ENCODE measurements at places on chromosomes 7 and 10. TPM values are rescaled to one million over a fixed set of nuclear protein-coding genes. Genes with fewer than 3 reads are reported as not detected.

The CEP55 gene
- under 0.01 TPM for total RNA-seq

GRCh38 chr10:110408203-110408871, 89.4 kb upstream of the DUSP5 start:
- no peaks in the 10 kb centered on the region for H3K27me3 ChIP-seq
- DNase-seq = no peak
- peaks cover 9% of the 10 kb centered on the region for H3K4me1 ChIP-seq
- no peak overlapping the region for H3K4me3 ChIP-seq

GRCh38 chr7:119522263-119522662, 750.7 kb upstream of the KCND2 start:
- no peaks in the 10 kb centered on the region for H3K27me3 ChIP-seq
- H3K4me3 ChIP-seq = no peak overlapping the region
- H3K36me3 ChIP-seq = no peaks in the 10 kb centered on the region
- DNase-seq = no peak
- no peak overlapping the region for H3K27ac ChIP-seq
- H3K4me1 ChIP-seq = no peaks in the 10 kb centered on the region

GRCh38 chr7:50853311-50853710, 70.6 kb upstream of the GRB10 start:
- H3K36me3 ChIP-seq = no peaks in the 10 kb centered on the region

DNA sequence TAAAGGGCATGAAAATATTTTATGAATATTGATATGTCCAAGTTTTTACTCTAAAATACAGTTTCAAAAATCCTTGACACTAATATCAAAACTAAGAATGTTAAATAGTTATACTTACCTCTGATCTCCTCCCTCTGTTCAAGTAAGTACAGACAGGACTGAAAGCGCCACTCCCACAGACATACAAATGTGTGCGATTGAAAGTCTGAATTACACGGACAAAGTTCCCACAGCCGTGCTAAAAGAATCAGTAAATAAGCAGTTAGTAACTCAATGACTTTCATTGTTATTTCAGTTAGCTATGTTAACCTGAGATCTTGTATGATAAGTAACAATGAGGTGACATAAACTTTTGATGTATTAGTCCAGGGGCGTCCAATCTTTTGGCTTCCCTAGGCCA, 100.7 kb downstream of the SEMA3C start:
- no peak overlapping the region for H3K4me3 ChIP-seq
- H3K27ac ChIP-seq = no peak overlapping the region

DNA sequence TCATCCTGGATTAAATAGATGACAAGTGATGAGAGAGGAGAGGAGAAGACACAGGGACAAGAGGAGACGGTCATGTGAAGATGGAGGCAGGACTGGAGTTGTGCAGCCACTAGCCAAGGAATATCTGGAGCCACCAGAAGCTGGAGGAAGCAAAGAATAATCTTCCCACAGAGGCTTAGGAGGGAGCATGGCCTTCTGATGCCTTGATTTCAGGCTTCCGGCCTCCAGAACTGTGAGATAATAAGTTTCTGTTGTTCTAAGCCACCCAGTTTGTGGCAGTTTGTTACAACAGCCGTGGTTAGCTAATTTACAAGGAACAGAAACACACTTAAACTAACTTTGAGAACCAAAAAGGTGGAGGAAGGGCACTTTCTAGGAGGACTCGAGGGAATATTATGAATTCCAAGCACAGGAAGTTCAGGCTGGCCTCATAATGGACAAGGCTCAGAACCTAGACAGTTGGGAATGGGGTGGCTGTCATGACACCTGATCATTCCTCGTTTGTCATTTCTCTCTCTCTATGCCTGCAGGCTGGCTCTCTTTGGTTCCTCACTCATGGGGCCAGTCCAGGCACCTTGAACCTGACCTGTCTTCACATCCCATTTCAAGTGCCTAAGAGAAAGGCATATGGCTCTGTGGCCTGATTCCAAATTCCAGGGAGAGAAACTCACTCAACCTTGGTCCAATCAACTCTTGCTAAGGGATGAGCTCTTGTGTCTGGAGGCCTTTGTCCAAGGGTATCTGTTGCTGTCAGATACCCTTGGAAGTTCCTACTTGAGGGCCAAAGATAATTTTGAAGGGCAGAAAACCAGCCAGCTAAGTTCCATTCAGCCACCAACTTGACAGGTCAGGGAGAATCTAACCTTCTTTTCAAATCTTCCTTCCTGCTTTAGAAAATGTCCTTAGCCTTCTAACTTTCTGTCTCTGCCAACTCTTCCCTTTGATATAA, 33.5 kb upstream of the PDZD8 start:
- no peak overlapping the region for H3K4me3 ChIP-seq
- no peaks in the 10 kb centered on the region for H3K27me3 ChIP-seq
- H3K36me3 ChIP-seq = no peaks in the 10 kb centered on the region

DNA sequence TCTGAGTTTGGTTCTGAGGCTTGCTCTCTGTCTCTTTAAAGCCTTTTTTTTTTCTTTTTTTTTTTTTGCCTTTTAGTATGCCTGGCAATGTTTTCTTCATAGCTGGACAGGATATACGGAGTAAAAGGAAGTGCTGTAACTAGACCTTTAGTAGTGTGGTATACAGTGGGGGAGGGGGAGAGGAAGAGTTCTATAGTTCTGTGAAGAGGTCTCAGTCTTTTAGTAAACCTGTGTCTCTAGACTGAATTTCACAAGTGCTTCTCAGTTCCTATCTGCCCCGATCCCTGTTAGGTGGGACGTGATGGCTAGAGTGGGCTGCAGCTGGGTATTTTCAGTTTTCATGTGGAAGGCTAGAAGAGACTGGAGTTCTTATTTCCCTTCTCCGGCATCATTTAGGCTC, 3.1 kb upstream of the ABCC2 start:
- DNase-seq = no peak
- no peaks in the 10 kb centered on the region for H3K27me3 ChIP-seq
- H3K4me3 ChIP-seq = no peak overlapping the region

DNA sequence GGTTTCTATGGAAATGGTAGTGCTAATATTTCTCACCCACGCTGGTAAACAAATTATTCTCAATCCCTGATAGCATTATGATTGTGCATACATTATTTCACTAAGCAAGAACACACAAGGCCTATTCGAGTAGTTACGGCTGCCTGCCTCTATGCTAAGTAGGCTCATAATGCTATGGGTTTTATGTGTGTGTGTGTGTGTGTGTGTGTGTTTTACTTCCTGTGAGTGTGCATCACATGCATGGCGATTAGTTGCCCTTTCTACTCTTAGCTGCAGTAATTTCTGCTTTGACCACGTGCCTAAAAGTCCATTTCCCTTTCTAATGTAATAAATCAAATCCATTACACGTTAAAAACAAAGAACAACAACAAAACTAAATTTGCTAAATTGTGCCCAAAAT, 117.0 kb downstream of the CHCHD3 start:
- H3K36me3 ChIP-seq = no peaks in the 10 kb centered on the region
- H3K27me3 ChIP-seq = no peaks in the 10 kb centered on the region
- no peak overlapping the region for H3K4me3 ChIP-seq
- H3K4me1 ChIP-seq = no peaks in the 10 kb centered on the region

GRCh38 chr10:110163192-110163773, 44.1 kb upstream of the MXI1 start:
- peaks cover 2% of the 10 kb centered on the region for H3K27me3 ChIP-seq
- no peak overlapping the region for H3K27ac ChIP-seq
- DNase-seq = no peak

- no peak overlapping the region for H3K27ac ChIP-seq
- H3K36me3 ChIP-seq = no peaks in the 10 kb centered on the region
- DNase-seq = no peak
- H3K4me3 ChIP-seq = no peak overlapping the region
- no peaks in the 10 kb centered on the region for H3K4me1 ChIP-seq
Measured at GRCh38 chr7:135088566-135088965, 59.3 kb upstream of the TMEM140 start.

DNA sequence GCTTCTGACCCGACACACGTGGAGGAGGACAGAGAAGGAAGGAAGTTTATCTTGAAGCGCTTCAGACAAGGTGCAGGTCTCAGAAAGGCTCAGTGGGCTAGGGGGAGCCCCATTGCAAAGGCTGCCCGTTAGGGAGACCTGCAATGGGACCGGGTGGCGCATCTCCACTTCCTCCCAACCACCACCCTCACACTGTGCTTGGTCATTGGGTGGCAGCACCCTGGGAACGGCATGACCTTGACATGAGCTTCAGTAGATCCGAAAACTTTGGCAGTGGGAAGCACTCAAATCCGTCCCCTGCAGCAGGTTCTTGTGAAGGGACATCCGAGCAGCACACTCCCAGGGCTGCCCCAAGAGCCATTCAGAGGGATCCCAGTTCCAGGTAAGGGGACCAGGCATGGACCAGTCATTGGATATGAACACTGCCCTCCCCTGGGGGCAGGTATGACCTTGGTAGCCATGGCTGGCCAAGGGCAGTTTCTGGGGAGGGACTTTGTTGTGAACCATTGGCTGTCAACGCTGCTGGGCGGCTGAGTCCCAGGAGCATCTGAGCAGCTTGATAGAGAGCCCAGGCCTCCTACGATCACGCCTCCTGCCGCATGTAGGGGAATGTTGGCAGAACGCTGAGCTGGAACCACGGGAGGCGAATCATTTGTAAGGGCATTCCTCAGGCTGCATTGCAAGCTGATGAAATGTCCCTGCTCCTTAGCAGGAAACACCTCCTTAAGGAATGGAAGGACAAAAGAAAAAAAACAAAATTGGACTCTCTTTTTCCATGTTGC, 31.7 kb downstream of the GALNTL5 start:
- H3K27me3 ChIP-seq = no peaks in the 10 kb centered on the region
- H3K36me3 ChIP-seq = no peaks in the 10 kb centered on the region
- no peak for DNase-seq
- H3K4me3 ChIP-seq = no peak overlapping the region

GRCh38 chr10:88107296-88108097, 244.1 kb downstream of the PTEN start:
- H3K36me3 ChIP-seq = no peaks in the 10 kb centered on the region
- H3K4me3 ChIP-seq = no peak overlapping the region
- DNase-seq = no peak

DNA sequence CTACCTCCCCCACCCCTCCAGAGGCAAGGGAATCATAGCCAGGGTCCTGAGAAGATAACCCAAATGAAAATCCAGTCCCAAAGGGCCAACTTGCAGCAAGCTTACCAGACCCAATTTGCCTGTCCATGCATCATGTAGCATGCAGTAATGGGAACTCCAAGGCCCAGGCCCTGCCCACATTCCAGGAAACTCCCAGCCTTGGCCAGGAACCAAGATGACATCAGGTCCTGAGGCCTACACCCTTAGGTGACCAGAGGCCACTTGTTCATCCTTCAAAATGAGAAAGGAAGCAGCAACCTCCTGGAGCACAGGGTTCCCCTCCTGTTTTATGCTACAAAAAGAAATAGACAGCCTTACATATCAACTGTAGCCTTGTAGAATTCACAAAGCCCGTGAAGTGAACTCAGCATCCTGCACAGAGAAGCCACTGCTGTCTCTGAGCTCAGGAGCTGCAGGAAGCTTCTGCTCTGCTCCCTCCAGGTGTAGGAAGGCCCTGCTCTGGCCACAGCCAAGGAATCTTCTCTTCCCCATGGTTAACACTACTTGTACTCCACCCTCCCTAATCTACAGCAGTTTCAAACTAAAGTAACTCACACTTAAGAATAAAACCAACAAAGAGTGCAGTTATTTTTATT, 30.3 kb upstream of the GRB10 start:
- no peak overlapping the region for H3K27ac ChIP-seq
- H3K4me1 ChIP-seq = no peaks in the 10 kb centered on the region
- H3K36me3 ChIP-seq = no peaks in the 10 kb centered on the region
- no peak overlapping the region for H3K4me3 ChIP-seq
- no peaks in the 10 kb centered on the region for H3K27me3 ChIP-seq
